ENCODE measurements at places on chromosomes 2 and 18. TPM values are rescaled to one million over a fixed set of nuclear protein-coding genes. Genes with fewer than 3 reads are reported as not detected.

The ARL4C gene
- total RNA-seq: 16.9 TPM

The KCNE4 gene
- total RNA-seq: not detected

The LIPG gene
- 11.8 TPM for total RNA-seq

DNA sequence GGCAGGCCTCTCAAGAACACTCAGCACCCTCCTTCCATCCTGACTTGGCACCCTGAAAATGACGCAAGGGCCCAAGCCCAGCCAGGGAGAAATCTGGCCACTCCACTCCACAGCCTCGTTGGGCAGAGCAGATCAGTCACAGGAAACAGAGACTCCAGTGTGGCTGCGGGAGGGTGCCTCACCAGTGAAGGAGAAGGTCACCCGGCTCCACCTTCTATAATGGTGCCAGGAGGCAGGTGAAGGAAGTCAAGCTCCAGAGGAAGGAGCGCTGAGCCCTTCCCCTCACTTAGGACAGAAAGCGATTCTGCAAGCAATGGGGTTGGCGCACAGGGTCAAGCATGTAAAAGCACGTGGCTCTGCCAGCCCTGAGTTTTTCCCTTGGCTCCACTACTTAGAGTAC is 35.3 kb downstream of the CRACDL start:
- H3K27me3 ChIP-seq: no peaks in the 10 kb centered on the region
- H3K36me3 ChIP-seq: no peaks in the 10 kb centered on the region
- DNase-seq: no peak

DNA sequence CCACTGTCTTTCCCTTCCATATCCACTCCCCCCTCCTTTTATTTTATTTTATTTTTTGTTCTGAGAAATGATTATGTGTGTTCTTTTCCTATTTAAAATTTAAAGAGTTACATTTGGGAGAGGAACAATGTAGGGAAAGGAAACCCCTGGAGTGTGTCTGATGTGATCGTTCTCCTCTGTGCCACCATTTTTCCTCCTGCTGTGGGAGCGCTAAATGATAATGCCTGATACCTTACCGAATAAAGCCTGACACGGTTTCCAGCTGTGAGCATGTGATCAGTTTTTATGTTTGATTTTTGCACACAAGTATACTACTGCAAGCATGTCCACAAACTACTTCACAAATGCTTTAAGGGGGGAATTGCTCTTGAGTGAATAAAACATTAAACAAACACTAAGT is 317.8 kb upstream of the FANCL start:
- peaks cover 2% of the 10 kb centered on the region for H3K4me1 ChIP-seq
- no peak overlapping the region for H3K27ac ChIP-seq
- no peaks in the 10 kb centered on the region for H3K36me3 ChIP-seq
- DNase-seq: no peak

GRCh38 chr18:39841482-39842365 is 2113.3 kb upstream of the PIK3C3 start:
- H3K4me1 ChIP-seq: peaks cover 12% of the 10 kb centered on the region
- no peaks in the 10 kb centered on the region for H3K27me3 ChIP-seq
- H3K36me3 ChIP-seq: no peaks in the 10 kb centered on the region
- no peak overlapping the region for H3K27ac ChIP-seq

DNA sequence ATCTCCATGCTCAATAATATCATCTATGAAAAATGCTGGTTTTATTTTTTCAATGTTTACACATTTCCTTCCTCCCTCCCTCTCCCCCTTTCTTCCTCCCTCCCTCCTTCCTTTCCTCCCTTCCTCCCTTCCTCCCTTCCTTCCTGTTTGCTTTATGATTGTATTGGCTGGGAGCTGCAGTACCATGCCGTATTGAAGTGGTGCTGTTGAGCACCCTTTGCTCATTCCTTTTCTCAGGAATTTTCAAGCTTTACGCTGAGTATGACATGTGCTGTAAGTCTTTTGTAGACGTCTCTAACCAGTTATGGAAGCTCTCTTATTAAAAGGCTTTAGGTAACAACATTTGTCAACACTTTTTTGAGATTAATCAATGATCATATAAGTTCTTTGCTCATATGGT is 100.4 kb downstream of the SNTG2 start:
- H3K36me3 ChIP-seq: peaks cover 6% of the 10 kb centered on the region
- peaks cover 12% of the 10 kb centered on the region for H3K4me1 ChIP-seq
- H3K27ac ChIP-seq: no peak overlapping the region
- no peak overlapping the region for H3K4me3 ChIP-seq
- 0 out of 2 replicates have a peak, but pooled peaks cover 3% of the 10 kb centered on the region for H3K27me3 ChIP-seq
- no peak for DNase-seq

DNA sequence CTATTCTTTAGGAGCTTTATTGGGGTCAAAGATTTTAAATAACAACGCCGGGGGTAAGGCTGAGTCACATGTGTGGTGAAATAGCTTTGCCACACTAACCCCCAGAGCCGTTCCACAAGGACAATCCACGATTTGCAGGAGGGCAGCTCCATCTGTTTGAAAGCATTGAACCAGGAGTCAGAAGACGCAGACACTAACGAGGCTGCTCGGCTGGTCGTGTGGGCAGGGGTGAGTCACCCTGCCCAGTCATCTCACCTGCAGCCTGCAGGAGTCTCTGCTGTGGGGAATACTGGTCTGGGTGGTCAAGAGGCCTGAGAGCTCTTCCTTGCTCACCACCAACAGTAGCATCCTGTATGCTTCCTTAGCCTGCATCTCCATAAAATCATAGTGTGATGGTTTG is 149.2 kb upstream of the NCK2 start:
- no peaks in the 10 kb centered on the region for H3K36me3 ChIP-seq
- no peaks in the 10 kb centered on the region for H3K27me3 ChIP-seq
- peaks cover 7% of the 10 kb centered on the region for H3K4me1 ChIP-seq
- no peak for DNase-seq
- H3K4me3 ChIP-seq: no peak overlapping the region

DNA sequence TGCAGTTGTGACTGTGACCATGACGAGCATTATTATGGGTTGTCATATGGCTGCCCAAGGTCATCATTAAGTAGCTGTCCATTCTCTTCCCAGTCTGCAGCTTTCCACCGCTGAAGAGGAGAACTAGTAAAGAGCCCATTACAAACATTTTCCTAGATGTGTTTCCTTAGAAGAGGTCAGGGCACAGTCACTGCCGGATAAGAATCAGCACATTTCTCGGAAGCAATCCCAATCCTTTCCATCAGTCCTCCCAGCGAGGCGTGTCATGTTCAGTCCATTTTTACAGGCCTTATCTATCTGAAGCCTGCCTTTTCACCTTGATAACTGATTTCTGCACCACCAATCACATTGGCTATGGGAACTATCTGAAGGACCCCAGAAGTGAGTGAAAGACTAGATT is 319.9 kb upstream of the SLC14A2 start:
- H3K4me1 ChIP-seq: peaks cover 2% of the 10 kb centered on the region
- DNase-seq: no peak
- no peak overlapping the region for H3K4me3 ChIP-seq
- H3K27me3 ChIP-seq: no peaks in the 10 kb centered on the region
- H3K36me3 ChIP-seq: no peaks in the 10 kb centered on the region

- peak overlapping the region; percentile 62 for H3K27ac ChIP-seq
- H3K36me3 ChIP-seq: no peaks in the 10 kb centered on the region
- H3K4me1 ChIP-seq: peaks cover 28% of the 10 kb centered on the region
- DNase-seq: no peak
- H3K4me3 ChIP-seq: no peak overlapping the region
These were observed 82.5 kb downstream of the TCF7L1 start for GRCh38 chr2:85215448-85216401.

DNA sequence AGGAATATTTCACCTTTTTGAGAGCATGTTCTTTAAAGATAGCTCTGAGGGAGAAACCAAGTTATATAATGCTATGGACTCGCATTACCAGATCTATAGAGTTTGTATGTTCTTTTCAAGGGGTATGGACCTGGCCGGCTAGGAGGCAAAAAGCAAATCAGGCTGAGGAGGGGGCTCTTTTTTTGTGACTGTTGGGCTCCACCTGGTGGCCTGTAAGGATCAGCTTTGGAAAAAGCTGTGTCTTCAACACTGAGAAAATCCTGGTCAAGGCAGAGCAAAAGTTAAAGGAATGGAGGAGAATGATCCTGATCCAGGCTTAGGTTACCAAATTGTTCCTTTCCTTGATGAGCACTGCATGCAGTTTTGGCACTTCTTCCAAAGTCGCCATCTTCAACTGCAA is 180.5 kb downstream of the DIS3L2 start:
- no peaks in the 10 kb centered on the region for H3K36me3 ChIP-seq
- no peak for DNase-seq
- H3K4me3 ChIP-seq: no peak overlapping the region
- H3K4me1 ChIP-seq: no peaks in the 10 kb centered on the region

DNA sequence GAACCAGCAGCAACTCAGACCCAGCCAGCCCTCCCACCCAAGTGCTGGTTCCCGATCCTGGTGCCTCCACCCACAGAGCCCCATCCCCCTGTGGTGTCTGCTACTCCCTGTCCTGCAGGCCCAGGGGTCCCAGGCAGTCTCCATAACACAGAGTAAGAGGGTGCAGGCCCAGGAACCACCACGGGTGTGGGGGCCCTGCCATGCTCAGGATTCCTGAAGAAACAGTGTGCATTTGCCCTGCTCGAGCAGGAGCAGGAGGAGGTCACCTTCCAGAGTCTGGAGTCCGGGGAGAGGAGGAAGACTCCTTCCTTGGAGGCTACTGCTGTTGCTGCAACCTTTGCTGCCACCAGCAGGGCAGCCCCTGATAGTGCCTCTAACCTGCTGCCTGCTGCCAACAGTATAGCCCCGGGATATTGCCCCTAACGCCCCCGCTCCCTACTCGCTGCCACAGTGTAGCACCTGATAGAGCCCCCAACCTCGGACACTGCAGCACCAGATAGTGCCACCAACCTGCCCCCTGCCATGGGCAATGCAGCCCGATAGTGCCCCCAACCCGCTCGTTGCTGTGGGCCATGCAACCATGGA is 46.8 kb upstream of the ANKRD62 start:
- no peak overlapping the region for H3K4me3 ChIP-seq
- no peaks in the 10 kb centered on the region for H3K36me3 ChIP-seq
- no peak for DNase-seq
- no peak overlapping the region for H3K27ac ChIP-seq

- H3K27ac ChIP-seq: no peak overlapping the region
- no peaks in the 10 kb centered on the region for H3K27me3 ChIP-seq
- H3K36me3 ChIP-seq: no peaks in the 10 kb centered on the region
- H3K4me3 ChIP-seq: no peak overlapping the region
These were observed 152.5 kb downstream of the NRP2 start for GRCh38 chr2:205834796-205835195.

DNA sequence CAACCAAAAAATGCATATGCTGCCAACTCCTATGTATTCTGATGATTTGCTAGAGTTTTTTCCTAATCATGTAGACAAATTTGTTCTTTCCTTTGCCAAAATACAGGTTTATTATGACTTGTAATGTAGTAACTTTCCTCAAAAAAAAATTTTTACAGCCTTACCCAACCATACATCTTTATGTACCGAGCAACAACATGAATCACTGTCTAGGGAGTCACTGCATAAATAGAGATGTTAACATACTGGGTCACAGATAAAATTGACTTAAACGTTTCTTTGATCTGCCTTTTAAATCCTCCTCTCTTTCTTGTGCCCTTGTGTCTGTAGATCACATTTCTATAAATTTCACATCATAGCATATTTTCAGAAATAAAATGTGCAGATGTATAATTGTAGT is 143.6 kb downstream of the MBD2 start:
- H3K4me3 ChIP-seq: no peak overlapping the region
- no peak overlapping the region for H3K27ac ChIP-seq

All from H1 (cell line).